ELF-1 (cell line): ENCODE measurements at places on chromosomes 6 and 20.

GRCh38 chr6:142195862-142196541, 48.9 kb downstream of the VTA1 start:
- DNase-seq = no peak

- no peak for DNase-seq
Measured at GRCh38 chr20:34260208-34260942, 19.2 kb downstream of the ASIP start.

- no peak for DNase-seq
Measured at GRCh38 chr6:68427630-68428029, 207.5 kb upstream of the ADGRB3 start.

GRCh38 chr20:59831024-59831915, 102.2 kb downstream of the SYCP2 start:
- no peak for DNase-seq

DNA sequence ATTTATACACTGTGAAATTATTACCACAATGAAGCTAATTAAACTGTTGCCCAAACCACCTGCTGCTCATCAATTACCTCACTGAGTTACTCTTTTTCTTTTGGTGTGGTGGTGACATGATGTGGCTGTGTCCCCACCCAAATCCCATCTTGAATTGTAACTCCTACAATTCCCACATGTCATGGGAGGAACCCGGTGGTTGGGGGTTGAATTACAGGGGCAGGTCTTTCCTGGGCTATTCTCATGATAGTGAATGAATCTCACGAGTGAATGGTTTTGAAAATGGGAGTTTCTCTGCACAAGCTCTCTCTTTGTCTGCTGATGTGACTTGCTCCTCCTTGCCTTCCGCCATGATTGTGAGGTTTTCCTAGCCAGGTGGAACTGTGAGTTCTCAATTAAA, 145.0 kb downstream of the LRRC1 start:
- DNase-seq = no peak

DNA sequence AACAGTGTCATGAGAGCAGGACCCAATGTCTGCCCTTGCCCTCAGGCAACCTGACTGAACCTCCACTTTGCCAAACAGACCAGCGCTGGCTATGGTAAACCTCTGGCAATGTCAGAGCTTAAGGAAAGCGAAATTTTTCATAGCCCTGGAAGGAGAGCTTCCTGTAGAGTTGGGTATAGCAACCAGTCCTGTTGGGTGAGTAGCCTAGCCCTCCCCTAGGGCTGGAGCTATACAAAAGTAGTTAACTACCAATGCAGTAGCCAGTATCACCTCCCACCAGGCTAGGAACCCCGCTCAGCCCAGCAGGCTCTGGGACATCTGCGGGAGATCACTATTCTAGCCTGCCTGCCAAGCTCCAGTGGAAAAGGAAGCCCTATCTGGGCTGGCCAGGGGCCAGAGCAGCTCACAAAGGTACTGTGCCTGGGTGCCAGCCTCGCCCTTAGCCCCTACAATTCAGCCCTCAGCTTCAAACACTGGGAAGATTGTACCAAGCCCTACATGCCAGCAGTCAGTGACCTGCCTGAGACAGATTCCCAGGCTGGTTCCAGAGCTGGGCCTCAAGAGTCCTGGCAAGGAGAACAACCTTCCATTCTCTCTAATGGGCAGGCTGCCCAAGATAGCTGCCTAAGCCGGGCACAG, 7.9 kb downstream of the WFDC3 start:
- DNase-seq = peak; percentile 33
